H54 (cell line): ENCODE measurements at places on chromosomes 1 and 21.

- DNase-seq, result no peak
These were observed 10.3 kb downstream of the KCNN3 start for GRCh38 chr1:154859786-154860155.

DNA sequence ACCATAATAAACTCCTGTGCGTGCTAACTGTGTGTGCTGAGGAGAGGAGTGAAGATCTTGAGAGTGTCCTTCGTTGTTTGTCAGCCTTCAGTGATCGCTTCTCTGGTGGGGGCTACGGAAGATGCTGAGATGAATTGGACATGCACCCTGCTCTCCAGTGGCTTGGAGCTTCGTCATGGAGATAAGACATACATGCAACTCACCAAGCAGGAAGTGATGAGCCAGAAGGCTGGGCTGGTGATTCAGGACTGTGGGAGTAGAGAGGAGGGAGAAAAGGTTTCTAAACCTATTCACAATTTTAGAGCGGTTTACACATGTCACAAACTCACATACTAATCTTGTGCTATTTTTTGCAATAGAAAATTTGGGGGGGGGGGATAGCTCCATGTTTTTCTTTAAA is 128.9 kb upstream of the ADAR start:
- peak; percentile 47 for DNase-seq

DNA sequence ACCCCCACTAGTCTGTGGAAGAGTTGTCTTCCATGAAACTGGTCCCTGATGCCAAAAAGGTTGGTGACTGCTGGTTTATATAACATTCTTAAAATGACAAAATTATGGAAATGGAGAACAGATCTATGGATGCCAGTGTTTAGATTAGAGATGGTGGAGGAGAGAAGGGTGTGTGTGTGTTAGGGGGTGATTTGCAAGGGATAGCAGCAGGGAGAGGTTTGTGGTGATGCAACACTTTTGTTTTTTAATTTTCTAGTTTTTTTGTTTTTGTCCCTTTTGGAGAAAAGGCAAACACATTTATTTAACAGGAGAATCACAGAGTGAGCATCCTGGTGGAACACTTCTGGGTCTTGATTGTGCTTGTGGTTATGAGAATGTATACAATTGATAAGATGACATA is 143.8 kb downstream of the RPS6KC1 start:
- DNase-seq, result no peak

DNA sequence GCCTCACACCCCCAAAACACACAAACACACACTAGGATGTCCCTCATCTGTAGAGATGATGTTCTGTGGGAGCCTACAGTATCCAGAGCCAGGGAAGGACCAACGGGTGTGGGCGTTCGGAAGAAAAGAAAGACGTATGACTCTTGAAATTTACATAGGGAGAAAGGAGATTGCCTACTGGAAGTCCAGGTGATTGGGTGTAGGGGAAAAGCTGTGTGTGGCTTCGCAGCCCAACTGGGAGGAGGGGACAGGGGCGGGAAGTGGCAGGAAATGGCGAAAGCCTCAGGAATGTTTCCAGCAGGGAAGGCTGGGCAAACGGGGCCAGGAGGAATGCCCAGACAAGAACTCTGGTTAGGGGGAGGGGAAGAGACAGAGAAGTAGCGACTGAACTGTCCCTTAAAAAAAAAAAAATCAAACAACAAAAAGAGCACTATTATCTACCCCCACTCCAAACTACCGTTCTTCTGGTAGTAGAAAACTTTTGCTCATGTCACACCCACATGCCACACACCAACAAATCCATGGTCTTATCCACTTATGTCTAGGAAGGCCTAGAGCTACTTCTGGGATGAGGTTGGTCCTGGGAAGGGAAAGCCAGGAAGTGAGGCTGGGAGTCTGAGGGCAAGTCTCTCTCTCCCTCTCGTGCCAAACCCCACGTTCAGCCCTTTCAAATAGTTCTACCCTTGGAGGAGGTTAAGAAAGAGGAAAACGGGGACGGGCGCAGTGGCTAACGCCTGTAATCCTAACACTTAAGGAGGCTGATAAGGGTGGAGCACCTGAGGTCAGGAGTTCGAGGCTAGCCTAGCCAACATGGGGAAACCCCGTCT is 1.8 kb upstream of the CKS1B start:
- peak; percentile 71 for DNase-seq

DNA sequence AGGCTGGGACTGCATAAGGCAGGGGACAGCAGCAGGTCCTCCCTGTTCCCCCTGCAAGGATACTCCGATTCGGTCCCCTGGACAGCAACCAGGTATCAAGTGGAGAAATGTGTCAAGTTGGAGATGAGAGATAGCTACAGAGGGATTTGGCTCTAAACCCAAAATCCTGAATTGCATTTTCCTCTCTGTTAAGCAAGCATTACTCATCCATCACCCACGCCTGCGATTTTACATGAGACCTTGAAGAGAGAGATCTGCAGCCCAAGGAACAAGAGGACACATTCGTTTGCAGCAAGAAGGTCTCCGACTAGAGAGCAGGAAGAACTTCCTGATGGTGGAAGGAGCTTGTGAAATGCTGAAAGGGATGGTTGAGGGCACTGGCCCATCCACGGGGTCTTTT is 21.9 kb downstream of the SYT2 start:
- DNase-seq, result no peak

GRCh38 chr1:241895013-241895412 is 47.0 kb downstream of the EXO1 start:
- DNase-seq, result no peak

DNA sequence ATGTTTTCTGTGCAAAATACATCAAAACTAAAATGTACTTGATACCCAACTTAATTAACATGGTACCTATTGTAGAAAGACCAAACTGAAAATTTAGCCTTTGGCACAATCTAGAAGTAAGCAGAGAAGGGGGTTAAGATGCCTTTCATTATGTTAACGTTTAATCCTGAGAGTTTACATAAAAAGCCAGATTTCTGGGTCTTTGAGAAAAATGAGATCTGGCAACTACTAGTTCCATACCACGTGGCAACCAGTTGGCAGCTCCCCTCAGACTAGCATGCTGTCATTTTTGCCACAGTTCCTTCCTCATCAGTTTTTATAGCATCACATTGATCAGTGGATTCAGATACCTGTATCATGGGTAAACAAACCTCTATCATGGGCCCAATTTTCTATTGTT is 1.5 kb downstream of the RO60 start:
- no peak for DNase-seq

DNA sequence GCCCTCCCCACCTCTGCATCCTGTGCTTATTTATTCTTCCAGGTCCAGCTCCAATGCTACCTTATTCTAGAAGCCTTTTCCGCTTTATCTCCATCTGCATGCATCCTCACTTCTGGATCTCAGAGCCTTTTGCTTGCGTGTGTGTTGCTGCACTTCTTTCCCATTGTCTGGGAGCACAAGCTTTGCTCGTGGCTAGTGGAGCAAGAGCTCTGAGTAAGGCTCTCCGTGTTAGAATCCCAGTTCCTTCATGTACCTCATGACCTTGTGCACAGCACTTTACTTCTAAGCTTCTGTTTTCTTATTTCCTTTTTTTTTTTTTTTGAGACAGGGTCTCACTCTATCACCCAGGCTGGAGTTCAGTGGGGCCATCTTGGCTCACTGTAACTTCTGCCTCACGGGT is 140.0 kb upstream of the POU3F1 start:
- DNase-seq, result no peak

GRCh38 chr1:237032029-237032428 is 10.0 kb upstream of the RYR2 start:
- DNase-seq, result peak; percentile 39

DNA sequence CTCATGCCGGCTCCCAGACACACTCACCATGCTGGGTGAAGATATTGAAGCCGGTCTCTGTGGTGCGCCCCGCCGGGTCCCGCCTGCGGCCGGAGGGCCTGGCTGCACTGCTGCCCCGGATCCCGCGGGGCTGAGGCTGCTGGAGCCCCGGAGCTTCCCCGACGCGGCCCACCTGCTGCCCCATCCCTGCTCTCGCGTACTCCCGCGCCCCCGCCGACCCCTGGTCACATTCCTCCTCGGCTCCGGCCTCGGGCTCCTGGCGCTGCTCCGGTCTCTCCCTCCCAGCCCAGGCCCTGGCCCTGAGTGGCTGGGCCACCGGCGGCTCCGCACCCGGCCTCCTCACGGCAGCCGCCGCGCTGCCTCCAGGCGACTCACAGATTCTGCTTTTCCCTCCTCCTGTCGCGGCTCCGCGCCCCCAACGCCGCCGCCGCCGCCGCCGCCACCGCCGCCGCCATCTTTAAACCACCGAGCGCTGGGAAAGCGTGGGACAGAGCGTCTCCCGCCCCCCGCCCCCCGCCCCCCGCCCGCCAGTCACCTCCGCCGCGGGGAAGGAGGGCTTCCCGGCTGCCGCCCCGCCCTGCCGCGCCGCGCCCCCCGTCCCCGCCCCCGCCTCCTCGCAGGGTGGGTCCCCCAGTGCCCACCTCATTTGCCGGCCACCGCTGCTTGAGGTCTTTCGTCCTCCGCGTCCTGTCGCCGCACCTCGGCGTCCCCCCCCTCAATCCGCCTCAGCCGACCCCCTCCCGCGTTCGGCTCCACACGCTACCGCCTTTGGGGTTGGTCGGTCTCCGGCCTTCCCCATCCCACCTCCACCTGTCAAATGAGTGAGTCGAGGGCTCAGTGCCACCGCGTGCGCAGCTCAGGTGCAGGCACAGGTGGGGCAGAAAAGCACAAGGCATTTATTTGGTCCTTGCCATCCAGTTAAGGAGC is at the start of gene ABL2:
TSS of gene ABL2 (minus strand) at position 464 of the 927 bp plus-strand sequence. CDS start at position 184, 280 bp downstream.
- peak; percentile 56 for DNase-seq

GRCh38 chr1:111847466-111847865 is 91.8 kb downstream of the DDX20 start:
- DNase-seq, result no peak

- no peak for DNase-seq
These were observed 19.1 kb downstream of the CTSK start for GRCh38 chr1:150788946-150789345.

GRCh38 chr1:60035921-60036320 is 37.6 kb downstream of the C1orf87 start:
- DNase-seq, result no peak

DNA sequence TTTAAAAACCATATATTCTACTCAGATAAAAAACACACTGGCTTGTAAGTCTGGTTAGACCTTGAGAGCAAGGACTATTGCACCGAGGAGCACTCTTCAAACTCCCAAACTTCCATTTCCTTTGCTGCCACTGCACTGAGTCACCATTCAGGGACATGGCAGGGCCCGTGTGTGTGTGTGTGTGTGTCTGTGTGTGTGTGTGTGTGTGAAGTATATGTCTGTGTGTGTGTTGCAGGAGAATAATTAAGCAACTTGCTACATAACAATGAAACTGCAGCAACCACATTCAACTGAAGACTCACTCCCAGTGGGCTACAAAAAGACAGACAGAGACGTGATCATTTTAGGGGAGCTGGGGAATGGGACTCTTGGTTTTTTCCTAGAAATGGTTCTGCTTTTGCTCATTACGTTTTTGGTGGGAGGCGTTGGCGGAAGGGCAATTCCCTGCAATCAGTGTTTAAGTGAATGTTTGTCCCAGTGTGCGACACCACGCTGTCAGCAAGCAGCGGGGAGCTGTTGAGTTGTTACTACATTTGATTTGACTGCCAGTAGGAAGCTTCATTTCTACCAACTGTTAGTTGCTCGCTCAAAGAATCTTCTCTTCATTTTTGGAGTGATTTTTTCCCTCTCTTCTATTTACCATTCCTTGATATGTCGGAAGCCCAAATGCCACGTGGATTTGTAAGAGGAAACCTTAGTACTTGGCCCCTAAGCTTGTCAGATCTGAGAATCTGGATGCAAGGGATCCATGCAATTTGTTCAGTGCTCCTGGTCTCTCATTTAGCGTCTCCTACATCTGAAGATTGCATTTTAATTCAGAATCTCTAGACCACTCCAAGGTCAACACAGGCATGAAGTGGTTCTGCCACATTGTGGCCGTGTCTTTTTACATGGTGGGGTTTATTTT is 36.1 kb downstream of the ESRRG start:
- DNase-seq, result no peak

- no peak for DNase-seq
These were observed 164.2 kb upstream of the PTBP2 start for GRCh38 chr1:96557336-96557735.

DNA sequence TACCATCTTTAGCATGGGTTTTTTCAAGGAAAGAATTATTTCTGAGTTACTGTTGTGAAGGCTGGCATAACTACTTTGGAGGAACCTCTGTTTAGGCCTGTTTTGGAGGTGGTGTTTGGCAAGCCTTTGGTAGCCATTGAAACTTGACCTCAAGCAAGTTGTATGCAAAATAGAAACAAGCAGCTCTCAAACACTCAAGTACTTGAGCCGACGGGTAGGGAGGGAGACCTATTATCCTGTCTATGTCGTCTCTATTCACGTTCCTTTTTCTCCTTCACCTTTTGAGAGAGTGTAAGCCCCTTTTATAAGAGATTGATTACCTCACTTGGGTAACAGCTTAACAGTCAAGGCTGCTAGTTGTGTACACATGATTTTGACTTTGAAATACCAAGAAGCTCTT is 878.3 kb upstream of the CXADR start:
- no peak for DNase-seq

DNA sequence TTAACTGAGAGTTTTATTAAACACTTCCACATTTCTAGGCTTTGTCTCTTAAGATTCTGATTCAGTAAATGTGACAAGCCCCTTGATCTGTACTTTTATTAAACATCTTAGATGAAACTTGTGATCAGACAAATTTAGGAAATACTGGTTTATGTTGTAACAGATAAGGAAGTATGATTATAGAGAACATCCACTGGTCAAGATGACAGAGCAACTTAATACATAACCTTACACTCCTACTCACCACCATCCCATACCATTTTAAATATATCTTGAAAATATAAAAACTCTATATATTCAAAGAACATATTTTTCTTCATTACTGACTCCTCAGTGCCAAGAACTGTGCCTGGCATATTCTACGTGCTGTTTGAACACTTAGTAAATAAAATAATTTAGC is 217.5 kb downstream of the LRRC40 start:
- no peak for DNase-seq

DNA sequence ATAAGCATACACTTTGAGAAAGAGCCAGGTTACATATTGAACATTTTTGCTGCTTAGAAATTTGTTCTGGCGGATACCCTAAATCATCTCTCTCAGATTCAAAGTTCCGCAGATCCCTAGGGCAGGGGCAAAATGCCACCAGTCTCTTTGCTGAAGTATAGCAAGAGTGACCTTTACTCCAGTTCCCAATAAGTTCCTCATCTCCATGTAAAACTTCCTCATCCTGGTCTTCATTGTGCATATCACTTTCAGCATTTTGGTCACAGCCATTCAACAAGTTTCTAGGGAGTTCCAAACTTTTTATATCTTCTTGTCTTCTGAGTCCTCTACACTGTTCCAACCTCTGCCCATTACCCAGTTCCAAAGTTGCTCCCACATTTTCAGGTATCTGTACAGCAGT is 23.3 kb upstream of the LYPD8 start:
- DNase-seq, result no peak

- no peak for DNase-seq
These were observed 183.4 kb downstream of the ZNF281 start for GRCh38 chr1:200226268-200226968.

DNA sequence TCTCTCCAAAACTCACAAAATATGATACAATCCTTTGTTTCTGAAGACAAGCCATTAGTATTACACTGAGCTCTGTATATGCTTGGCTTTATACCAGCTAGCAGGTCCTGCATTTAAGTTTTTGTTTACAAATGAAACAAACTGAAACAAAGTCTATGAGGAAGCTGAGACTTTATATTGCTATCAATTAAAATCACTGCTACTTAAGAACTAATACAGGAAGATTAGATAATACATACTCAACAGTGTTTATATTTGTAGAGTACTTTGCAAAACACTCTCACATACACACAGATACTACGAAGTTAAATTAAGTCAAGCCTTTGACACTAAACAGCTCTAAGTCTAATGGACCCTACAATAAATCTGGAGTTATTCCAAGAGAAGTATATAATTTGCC is 247.4 kb downstream of the CRB1 start:
- DNase-seq, result no peak
